Upper lobe of left lung (tissue), 6 donors: ENCODE measurements at places on chromosomes 12 and 14. TPM values are rescaled to one million over a fixed set of nuclear protein-coding genes. Genes with fewer than 3 reads are reported as not detected.

GRCh38 chr12:120439646-120440247 is 1.8 kb downstream of the COX6A1 start:
- no peak for DNase-seq
- no peaks in the 10 kb centered on the region for H3K27me3 ChIP-seq

SELPLG gene
- total RNA-seq = 50.9 TPM

DNA sequence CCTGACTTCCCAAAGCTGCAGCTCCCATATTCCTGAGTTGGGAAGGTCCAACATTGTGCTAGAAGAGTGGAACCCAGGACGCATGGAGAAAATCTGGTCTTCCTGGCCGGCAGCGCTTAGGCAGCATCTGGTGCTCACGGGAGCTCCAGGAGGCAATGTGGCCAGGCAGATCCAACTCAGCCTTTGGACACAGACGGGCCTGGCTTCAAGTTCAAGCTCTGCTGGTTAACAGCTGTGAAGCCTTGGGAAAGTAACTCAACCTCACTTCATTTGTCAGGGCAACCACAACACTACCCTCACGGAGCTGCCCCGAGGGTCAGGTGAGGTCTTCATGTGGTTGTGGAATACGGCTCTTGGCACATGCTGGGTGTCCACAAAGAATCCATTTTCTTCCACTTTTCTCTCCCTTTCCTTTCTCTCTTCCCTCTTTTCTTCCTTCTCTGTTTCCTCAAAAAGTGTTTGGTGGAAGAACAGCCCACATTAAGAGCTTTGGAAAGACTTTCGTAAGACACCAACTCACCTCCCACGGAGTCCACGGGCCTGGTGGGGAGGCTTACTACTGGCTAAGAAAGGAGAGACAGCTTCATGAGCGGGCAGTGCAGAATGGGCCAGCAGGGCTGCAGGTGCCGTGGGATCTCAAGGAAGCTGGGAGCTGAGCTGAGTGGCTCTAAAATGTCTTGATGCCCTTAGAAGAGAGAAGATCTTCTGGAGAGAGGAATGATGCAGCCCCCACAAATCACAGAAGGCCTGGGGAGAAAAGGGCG is 2.4 kb upstream of the FAM181A start:
- H3K27me3 ChIP-seq = no peaks in the 10 kb centered on the region
- no peak overlapping the region for H3K4me3 ChIP-seq
- peaks cover 8% of the 10 kb centered on the region for H3K4me1 ChIP-seq

GRCh38 chr14:60970146-60970545 is 10.7 kb downstream of the TRMT5 start:
- DNase-seq = no peak
- no peaks in the 10 kb centered on the region for H3K27me3 ChIP-seq
- H3K27ac ChIP-seq = no peak overlapping the region
- H3K36me3 ChIP-seq = peaks cover 8% of the 10 kb centered on the region
- H3K4me3 ChIP-seq = no peak overlapping the region

OTOGL gene
- 0.10 TPM for total RNA-seq

- H3K4me1 ChIP-seq = peaks cover 14% of the 10 kb centered on the region
- no peaks in the 10 kb centered on the region for H3K27me3 ChIP-seq
- no peak overlapping the region for H3K27ac ChIP-seq
- H3K36me3 ChIP-seq = no peaks in the 10 kb centered on the region
Measured at GRCh38 chr14:104094709-104095425, 9.4 kb downstream of the ASPG start.

MEG3 gene
- 6.5 TPM for total RNA-seq

- no peaks in the 10 kb centered on the region for H3K4me1 ChIP-seq
- no peak overlapping the region for H3K27ac ChIP-seq
- no peaks in the 10 kb centered on the region for H3K27me3 ChIP-seq
- H3K4me3 ChIP-seq = no peak overlapping the region
Measured at GRCh38 chr12:27453421-27453820, 6.9 kb downstream of the SMCO2 start.

TAS2R7 gene
- total RNA-seq = not detected

TMEM30B gene
- total RNA-seq = 19.5 TPM

- H3K27me3 ChIP-seq = no peaks in the 10 kb centered on the region
- no peaks in the 10 kb centered on the region for H3K36me3 ChIP-seq
- H3K4me1 ChIP-seq = no peaks in the 10 kb centered on the region
- H3K4me3 ChIP-seq = no peak overlapping the region
- no peak for DNase-seq
Measured at GRCh38 chr14:22689199-22689598, 45.0 kb upstream of the OR6J1 start.

DNA sequence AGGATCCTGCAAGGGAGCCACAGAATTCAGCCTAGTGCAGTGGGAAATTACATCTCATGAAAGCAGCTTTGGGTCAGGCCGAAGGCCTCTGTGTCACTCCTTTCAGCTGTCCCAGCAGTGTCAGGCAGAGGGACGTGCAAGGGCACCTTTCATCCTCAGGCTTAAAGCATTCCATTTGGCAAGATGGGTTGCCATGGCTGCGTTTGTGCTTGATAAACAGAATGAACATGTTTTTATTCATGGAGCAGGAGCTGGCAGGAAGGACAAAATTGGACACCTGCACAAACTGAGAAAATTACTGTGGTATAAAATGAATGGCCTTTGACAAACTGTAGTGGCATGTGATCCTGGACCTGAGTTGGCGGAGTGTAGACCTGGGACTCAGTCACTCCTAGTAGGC is 29.4 kb downstream of the ACAD10 start:
- peaks cover 75% of the 10 kb centered on the region for H3K36me3 ChIP-seq
- H3K4me1 ChIP-seq = no peaks in the 10 kb centered on the region
- no peak for DNase-seq

CCDC197 gene
- not detected for total RNA-seq

DNA sequence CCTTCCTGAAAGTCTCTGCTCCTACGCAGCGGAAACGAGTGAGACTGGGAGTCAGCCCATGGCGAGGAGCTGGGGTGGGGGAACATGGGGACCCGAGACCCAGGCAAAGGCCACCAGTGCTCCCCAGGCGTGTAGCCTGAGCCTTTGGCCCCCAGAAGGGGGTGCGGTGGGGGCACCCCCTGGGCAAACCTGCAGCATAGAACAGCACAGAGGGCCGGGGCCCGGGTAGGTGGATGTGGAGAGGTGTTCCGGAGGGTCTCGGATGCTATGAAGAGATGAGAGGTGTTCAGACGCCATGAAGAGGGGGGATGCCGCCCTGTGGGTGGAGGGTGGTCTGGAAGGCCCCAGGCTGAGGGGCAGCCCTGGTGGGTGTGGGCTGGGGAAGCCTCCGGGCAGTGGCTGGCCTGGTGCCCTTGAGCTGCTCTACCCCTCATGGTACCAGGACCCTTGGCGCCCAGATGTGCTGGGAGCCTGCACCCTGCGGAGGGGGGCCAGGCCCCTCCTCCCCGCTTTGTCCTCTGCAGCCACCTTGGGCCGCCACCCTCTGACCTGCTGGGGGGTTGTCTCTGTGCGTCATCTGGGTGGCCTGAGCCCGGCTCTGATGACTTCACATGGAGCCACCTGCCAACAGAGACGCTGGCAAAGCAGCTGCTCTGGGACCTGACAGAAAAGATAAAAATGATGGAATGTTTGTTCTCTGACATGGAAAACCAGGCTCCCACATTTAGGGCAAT is 83.4 kb downstream of the KIF26A start:
- H3K4me1 ChIP-seq = no peaks in the 10 kb centered on the region
- no peaks in the 10 kb centered on the region for H3K27me3 ChIP-seq
- no peak for DNase-seq
- H3K27ac ChIP-seq = no peak overlapping the region
- H3K36me3 ChIP-seq = no peaks in the 10 kb centered on the region

DNA sequence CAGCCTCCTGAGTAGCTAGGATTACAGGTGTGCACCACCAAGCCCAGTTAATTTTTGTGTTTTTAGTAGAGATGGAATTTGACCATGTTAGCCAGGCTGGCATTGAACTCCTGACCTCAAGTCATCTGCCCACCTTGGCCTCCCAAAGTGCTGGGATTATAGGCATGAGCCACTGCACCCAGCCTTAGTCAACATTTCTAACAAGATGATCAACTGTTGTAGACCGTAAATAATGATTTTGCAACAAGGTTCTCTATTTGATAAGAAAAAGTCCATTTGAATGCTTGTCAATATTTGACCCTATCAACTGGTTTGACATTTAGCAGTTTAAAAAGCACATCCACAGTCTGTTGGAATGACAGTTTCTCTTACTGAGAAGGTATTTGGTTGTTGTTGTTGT is 25.2 kb upstream of the NRDE2 start:
- no peaks in the 10 kb centered on the region for H3K4me1 ChIP-seq
- H3K4me3 ChIP-seq = no peak overlapping the region
- no peaks in the 10 kb centered on the region for H3K36me3 ChIP-seq
- no peak overlapping the region for H3K27ac ChIP-seq
- DNase-seq = no peak

MUCL1 gene
- not detected for total RNA-seq

DNA sequence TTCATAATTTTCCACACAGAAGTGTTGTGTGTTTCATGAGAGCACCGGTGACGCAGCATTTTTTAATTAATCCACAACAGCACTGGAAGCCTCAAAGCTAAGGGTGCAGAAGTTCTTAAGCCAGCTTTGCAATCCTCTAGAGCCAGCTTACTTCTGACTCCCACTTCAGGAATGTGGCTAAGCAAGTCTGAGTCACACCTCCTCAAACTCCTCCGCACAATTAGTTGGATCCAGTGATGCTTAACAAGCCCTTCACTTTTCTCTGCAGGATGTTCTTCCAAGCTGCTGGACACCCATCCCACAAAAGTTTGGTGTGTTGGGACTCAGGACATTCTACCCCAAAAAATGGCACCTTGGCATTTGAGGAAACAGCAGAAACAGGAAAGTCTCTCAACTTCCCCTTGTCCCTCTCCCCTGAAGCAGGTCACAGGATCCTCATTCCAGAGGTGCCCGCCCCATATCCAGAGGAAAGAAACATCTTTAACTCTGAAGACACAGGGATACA is 210.0 kb downstream of the PPM1H start:
- no peaks in the 10 kb centered on the region for H3K36me3 ChIP-seq
- peak; percentile 83 for DNase-seq
- peaks cover 30% of the 10 kb centered on the region for H3K4me1 ChIP-seq
- peak overlapping the region; percentile 26 for H3K27ac ChIP-seq
- H3K4me3 ChIP-seq = no peak overlapping the region

DNA sequence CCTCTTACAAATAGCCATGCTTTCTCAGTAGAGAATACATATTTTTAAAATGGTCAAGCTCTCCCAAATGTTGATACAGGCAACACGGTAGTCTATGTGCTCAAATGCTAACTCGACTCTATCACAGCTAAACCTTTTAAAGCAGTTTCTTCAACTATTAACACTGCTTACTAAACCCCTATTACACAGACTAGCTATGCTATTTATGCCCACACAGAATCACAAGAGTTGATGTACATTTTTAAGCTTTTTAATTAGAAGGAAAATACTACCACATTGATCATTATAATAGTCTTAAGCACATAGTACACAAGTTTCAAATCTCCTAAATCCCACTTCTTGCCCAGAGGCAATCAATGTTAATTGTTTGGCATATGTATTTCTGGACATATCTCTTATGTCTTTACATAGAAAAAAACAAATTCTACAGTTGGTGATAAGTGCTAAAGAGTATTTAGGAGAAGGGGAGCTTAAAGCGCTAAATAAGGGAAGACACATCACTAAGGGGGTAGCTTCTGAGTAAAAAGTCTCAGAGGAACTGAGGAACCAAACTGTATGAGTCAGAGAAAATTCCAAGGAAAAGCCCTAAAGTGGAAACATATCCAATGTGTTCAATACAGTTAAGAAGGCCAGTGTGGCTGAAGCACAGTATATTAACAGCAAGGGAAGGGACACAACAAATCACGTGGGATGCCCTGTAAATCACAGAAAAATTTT is 13.7 kb downstream of the HNRNPC start:
- H3K36me3 ChIP-seq = peaks cover 65% of the 10 kb centered on the region
- H3K4me1 ChIP-seq = peaks cover 48% of the 10 kb centered on the region
- no peak overlapping the region for H3K27ac ChIP-seq
- DNase-seq = no peak

USP44 gene
- total RNA-seq = 25.6 TPM

DNA sequence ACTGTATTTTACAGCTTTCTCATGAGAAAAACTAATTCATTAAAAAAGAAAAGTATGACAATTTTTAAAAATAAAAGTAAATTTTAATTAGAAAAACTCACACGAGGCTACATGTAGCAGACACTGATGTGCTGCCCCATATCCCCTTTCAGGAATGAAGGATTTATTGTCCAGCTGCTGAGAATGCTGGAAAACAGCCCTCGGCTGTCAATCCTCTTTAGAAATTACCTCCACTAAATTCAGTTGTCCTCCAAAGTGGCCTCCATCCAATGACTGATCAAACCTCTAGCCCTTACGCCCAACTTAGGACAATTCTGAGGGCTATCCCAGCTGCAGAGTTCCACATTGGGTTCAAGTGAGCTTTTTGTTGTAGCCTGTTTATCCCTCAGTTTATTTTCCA is 29.8 kb upstream of the AP4S1 start:
- peaks cover 5% of the 10 kb centered on the region for H3K36me3 ChIP-seq
- no peak for DNase-seq
- peaks cover 30% of the 10 kb centered on the region for H3K4me1 ChIP-seq
- no peaks in the 10 kb centered on the region for H3K27me3 ChIP-seq
- no peak overlapping the region for H3K4me3 ChIP-seq

ADGRD1 gene
- 97.1 TPM for total RNA-seq

DNA sequence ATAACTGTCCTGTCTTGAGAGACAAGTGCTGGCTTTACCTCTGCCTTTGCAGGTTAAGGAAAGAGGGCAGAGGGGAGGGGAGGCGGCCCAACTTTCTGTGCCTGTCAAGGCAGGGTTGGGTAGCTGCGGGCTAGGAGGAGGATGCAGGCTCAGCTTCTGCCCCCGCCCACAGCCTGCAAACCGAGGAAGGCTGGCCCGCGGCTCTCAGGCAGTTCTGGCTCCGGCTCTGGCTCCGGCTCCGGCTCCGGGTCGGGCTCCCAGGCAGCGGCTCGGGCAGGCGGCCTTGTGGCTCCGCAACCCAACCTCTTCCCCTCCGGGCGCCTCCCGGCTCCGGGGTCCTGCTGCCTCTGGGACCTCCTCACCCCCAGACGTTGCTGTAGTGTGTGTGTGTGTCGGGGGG is 92.9 kb downstream of the TMEM30B start:
- H3K27me3 ChIP-seq = no peaks in the 10 kb centered on the region
- DNase-seq = no peak
- H3K4me3 ChIP-seq = peak overlapping the region; percentile 38
- no peaks in the 10 kb centered on the region for H3K4me1 ChIP-seq
- no peak overlapping the region for H3K27ac ChIP-seq

GRCh38 chr12:92324849-92325500 is 179.3 kb upstream of the BTG1 start:
- no peaks in the 10 kb centered on the region for H3K4me1 ChIP-seq
- H3K27me3 ChIP-seq = no peaks in the 10 kb centered on the region
- no peak overlapping the region for H3K4me3 ChIP-seq
- H3K36me3 ChIP-seq = no peaks in the 10 kb centered on the region
- DNase-seq = no peak

GRCh38 chr14:94142247-94142646 is 12.8 kb upstream of the IFI27L2 start:
- H3K4me1 ChIP-seq = peaks cover 11% of the 10 kb centered on the region
- no peaks in the 10 kb centered on the region for H3K36me3 ChIP-seq
- H3K4me3 ChIP-seq = no peak overlapping the region

- no peaks in the 10 kb centered on the region for H3K4me1 ChIP-seq
- no peak for DNase-seq
- H3K36me3 ChIP-seq = no peaks in the 10 kb centered on the region
- no peak overlapping the region for H3K27ac ChIP-seq
- no peaks in the 10 kb centered on the region for H3K27me3 ChIP-seq
Measured at GRCh38 chr14:72550513-72550912, 343.4 kb downstream of the DPF3 start.
